NCI-H1417 (cell line): ENCODE measurements at places on chromosomes 1 and 21.

DNA sequence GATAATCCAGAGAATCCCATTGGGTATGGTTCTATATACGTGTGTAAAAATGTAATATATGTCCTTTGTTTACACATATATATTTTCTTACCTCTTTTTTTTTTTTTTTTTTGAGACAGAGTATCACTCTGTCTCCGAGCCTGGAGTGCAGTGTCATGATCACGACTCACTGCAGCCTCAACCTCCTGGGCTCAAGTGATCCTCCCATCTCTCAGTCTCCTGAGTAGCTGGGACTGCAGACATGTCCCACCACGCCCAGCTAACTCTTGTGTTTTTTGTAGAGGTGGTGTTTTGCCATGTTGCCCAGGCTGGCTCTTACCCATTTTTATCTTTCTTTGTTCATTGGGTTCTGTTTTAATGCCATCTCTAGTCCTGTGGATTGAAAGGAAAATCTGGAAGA is 59.5 kb downstream of the ZBTB17 start:
- no peak for DNase-seq

- no peak for DNase-seq
Measured at GRCh38 chr1:162939035-162939434, 78.1 kb upstream of the CCDC190 start.

- no peak for DNase-seq
Measured at GRCh38 chr1:30034105-30034626, 689.2 kb downstream of the MATN1 start.

- DNase-seq, result no peak
Measured at GRCh38 chr1:21284206-21285054, 5.8 kb downstream of the ECE1 start.

GRCh38 chr1:10834770-10835412 is 38.4 kb upstream of the CASZ1 start:
- no peak for DNase-seq

DNA sequence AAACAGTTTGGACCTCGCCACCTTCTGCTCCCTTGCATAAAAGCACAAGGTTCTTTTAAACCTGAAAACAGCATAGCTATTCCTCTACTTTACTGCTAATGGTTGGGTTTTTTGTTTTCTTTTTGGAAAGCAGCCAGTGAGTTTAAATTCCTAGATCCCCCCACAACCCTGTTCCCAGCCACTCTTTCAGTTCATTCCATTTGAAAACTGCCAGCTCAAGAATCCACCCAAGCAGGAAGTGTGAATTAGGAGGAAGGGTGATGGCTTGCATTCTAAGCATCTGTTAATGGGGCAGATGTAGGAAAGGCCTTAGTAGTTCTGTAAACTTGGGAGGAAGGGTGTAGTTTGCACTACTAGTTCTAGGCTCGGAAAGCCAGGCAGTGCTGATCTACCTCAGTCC is 172.9 kb upstream of the HOOK1 start:
- DNase-seq, result no peak

DNA sequence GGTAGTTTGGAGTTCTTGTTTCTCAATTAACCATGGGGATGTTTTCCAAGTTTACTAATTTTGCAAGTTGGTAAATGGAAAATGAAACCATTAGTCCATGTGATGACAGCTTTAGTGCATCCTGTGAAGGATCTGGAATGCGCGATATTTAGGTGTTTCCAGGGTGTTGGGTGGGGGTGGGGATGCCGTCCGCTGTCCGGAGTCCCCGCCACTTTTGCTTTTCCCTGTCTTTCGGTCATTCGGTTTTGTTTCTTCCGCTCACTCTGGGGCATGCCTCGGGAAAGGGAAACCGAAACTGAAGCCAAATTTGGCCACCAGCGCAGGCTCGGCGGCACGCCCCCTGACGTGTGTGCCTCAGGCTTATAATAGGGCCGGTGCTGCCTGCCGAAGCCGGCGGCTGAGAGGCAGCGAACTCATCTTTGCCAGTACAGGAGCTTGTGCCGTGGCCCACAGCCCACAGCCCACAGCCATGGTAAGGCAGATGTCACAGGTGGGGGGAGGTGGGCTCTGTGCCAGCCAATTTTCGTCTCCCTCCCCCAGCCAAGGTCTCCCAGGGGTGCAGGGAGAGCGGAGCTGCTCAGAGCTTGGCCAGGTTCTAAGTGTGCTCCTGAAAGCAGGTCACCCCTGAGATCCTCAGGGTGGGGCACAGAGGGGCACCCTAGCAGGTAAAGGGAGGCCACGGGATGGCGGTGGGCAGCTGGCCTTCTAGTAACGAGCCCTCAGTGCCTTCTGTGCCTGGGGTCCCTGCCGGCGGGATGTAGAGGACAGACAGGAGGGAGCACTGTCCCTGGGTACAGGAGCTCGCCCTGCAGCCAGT is at the start of gene ISG15:
Gene ISG15 (plus strand): TSS at position 393 of the 817 bp plus-strand sequence. CDS start 77 bp downstream, at position 470.
- peak; percentile 76 for DNase-seq

DNA sequence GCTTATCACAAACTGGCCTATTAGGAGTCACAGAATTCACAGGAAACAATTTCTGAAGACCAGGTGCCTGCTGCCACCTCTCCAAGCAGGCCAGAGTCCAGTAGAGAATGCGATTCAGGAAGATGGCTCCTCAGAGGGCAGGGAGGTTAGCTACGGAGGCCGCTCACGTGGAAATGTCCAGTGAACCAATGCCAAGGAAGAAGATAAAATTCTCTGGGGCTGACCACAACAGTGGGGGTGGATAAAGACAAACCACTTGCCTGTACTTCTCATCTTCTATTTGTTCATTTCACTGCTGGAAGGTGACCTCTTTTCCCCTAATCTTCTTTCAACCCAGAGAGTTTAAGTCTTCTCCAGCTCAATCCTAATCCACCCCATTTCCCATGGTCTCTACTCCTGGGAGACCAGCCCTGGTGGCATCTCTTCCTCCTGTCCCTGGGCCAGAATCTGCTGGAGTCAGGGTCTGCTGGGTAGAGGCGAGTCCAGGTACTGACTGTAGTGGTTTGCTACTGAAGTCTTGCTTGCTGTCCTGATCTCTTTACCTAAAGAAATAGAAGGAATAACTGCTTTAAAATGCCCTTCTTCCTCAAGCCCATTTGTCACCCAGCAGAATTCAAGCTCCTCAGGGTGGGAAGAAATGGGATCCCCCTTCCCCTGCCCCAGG is 3.2 kb downstream of the PSRC1 start:
- no peak for DNase-seq

GRCh38 chr1:53258216-53258615 is 19.9 kb upstream of the MAGOH start:
- no peak for DNase-seq

- no peak for DNase-seq
Measured at GRCh38 chr1:51736702-51737101, 119.8 kb downstream of the OSBPL9 start.

DNA sequence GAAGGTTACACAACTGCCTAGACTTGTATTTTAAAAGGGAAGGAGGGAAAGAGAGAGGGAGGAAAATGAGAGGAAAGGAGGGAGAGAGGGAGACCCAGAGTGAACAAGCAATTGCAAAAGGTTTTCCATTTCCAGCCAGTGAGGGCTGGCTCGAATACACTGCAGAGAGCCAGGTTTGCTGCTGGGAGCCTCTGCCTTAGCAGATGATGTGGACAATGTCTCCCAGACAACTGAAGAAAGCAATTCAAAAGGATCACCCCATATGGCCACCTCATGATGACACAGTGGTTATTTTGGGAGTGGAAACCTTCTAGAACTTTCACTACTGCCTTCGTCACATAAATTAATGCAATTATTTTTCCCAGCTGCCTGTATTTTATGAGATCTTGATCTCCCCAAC is 86.4 kb downstream of the BCAR3 start:
- no peak for DNase-seq

DNA sequence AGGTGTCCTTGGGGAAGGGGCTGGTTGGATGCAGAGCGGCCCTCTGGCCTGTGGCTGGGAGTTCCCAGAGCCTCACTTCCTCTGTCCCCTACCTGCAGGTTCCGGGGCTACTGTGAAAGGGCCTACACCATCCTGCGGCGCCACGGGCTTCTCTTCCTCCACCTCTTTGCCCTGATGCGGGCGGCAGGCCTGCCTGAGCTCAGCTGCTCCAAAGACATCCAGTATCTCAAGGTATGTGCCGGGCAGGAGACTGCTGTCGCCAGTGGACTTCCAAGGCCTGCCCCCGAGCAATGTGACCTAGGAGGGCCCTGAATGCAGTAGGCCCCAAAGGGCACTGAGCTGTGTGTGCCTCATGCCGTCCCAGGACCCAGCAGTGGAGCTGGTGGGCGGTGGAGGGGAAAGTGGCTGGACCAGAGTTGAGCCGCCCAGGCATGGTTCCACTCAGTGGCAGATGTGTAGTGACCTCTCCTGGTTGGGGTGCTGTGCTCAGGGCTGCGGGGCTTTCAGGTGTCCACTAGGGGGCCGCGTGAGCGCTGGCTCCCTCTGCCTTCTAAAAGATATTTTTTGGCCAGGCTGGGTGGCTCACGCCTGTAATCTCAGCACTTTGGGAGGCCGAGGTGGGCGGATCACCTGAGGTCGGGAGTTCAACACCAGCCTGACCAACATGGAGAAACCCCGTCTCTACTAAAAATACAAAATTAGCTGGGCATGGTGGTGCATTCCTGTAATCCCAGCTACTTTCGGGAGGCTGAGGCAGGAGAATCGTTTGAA is 73.4 kb downstream of the PIK3CD start:
- DNase-seq, result peak; percentile 7

- no peak for DNase-seq
Measured at GRCh38 chr1:43062527-43063095, 103.9 kb upstream of the SLC2A1 start.

GRCh38 chr1:203276916-203277545 is 28.3 kb upstream of the BTG2 start:
- DNase-seq, result no peak

- DNase-seq, result no peak
Measured at GRCh38 chr1:203765029-203765837, at the start of gene LAX1. TSS of gene LAX1 (plus strand) at chr1:203765183. CDS start at chr1:203765566, 383 bp downstream.

- DNase-seq, result no peak
Measured at GRCh38 chr1:40844079-40844478, 18.1 kb downstream of the CITED4 start.

- no peak for DNase-seq
Measured at GRCh38 chr1:50930965-50931737, 28.9 kb downstream of the FAF1 start.

GRCh38 chr1:17567582-17567981 is 28.1 kb downstream of the ARHGEF10L start:
- DNase-seq, result no peak

DNA sequence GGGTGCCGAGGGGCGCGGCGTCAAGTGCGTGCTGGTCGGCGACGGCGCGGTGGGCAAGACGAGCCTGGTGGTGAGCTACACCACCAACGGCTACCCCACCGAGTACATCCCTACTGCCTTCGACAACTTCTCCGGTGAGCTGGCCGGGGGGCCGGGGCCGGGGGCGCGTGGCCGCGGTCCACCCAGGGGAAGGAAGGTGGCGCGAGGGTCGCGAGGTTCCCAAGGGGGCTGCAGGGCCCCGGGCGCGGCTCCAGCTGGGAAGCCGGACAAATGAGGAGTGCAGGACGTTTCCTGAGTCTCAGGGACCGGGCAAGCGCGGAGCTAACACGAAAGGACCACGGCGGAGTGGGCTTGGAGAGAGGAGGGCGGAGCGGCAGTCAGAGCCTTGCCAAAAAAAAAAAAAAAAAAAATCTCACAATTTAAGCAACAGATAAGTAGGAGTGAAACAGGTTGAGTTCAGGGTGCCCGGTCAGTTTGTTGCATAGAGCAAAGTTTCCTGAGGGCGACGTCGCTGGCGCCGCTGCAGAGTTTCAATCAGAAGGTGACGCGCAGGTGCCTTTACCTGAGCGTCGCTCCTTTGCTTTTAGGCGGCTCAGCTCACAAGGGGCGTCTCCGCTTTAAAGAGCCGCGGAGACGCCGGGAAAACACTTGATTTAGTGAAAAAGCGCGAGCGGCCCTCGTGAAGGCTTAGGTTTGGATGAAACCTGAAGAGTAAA is 750 bp downstream of the RHOU start:
- peak; percentile 49 for DNase-seq

- DNase-seq, result no peak
Measured at GRCh38 chr1:26177182-26177684, at the start of gene CNKSR1. TSS of gene CNKSR1 (plus strand) at chr1:26177491. CDS start at chr1:26177548, 57 bp downstream.

- DNase-seq, result no peak
Measured at GRCh38 chr1:187033693-187034390, 205.1 kb downstream of the PLA2G4A start.

DNA sequence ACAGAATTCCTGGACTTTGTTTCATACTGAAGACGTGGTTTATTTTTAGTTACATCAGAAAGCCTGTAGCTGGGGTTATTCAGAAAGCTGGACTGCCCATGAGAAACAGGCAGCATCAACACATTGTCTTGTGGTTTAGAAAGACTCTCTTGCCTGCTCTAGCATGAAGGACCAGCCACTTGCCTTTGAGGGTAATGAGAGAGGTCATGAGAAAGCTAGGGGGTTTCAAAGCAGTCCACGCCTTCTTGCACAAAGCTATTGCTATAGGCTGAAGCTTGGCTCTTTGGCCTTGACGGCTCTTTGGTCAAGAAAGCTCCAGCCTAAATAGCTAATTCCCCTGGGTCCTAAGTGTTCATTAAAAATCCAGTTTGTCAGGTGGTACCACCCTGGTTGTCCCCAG is 208.1 kb downstream of the PRDM2 start:
- no peak for DNase-seq

- no peak for DNase-seq
Measured at GRCh38 chr1:184036517-184036949, 995 bp downstream of the COLGALT2 start.

- no peak for DNase-seq
Measured at GRCh38 chr1:54679706-54680105, 36.0 kb upstream of the TTC4 start.

GRCh38 chr1:93692983-93693591 is 11.4 kb upstream of the BCAR3 start:
- no peak for DNase-seq

GRCh38 chr1:25030674-25031589 is 100.9 kb upstream of the RUNX3 start:
- no peak for DNase-seq

DNA sequence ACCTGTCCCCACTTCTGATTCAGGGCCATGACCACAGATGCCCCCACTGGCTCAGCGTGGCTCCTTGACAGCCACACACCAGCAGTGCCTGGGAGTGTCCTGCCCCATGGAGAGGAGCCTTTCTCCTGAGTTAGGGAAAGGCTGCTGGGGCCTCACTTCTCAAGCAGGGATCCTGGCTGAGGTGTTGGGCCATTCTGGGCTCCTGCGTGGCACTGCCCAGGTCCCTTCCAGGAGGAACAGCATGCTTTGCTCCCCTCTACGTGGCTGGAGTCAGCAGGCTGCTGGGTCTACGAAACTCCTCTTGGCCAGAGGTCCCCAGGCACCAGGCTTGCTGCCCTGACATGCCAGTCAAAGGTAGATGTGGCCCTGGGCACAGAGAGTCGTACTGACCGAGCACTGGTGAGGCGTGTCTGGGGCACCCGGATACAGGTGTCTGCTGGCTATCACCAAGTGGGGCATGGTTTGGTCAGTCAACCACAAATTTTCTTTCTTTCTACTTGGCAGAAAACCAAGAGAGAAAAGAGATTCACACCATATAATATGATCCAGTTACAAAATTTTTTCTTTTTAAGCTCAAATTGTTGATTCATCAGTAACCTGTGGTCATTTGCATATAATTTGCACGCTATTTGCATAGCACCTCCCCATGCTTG is 4.1 kb downstream of the ADORA1 start:
- DNase-seq, result no peak
